Ovary (tissue), 10 donors: ENCODE measurements at places on chromosomes 5 and 9.

DNA sequence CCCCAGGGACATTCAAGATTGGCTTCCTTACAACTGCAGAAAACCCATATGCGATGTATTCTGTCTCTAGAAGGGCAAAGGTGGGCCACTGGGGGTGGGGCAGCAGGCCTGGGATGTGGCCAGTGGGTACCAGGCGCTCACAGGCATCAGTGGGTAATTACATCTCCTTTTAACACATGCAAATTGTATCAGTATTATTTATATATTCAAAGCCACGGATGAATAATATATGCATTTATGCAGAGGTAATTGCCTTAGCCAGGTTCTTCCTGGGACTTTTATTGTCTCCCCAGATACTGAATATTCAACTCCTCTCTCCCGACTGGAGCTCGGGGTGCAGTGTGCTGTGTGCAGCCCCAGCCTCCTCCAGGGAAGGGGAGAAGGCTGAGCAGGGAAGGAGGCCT, 109.4 kb upstream of the MVB12B start:
- no peak for DNase-seq

DNA sequence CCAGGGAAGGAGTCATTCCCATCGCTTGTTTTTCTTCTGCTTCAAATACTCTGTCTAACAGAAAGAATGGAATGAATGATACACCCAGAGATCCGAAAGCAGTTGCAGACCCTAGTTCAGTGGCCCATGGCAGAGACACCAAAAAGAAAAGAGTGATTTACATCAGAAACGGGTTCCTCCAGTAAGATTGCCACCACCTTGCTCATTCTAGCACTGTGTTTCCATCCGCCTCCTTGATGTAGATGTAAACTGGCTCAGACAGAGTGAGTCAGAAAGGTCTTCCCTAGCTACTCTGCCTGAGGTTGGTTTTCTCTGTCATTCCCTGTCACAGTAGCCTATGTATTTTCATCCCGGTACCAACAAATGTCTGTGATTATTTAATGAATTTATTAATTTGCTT, 15.9 kb upstream of the CLINT1 start:
- no peak for DNase-seq

DNA sequence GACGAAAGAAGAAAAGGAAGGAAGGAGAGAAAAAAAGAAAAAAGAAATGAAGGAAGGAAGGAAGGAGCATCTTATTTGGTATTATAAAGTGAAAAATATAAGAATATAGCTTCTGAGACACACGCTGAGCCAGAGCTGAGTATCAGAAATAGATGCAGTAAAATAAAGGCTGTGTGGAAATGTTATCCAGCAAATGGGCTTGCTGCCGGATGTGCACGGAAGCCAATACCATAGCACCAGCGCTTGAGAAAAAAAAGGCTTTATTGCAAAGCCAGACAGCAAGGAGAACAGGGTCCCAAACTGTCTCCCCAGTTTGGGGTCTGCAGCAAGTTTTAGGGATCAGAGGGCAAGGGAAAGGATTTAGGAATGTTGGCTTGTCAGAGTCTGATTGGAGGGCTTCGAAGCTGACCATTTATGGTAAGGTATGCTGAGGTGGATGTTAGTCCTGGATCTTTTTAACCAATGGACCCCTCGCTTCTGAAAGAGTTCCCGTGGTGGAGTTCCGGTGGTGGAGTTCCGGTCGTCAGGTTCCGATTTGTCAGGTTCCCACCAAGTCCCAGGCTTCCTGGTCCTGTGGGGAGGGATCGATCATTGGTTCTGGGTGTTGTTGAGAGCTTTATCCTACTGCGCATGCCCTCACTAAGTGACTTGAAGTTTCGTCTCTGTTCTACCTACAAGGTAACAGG, 70.4 kb downstream of the SFXN1 start:
- DNase-seq = no peak

GRCh38 chr9:129407905-129408452, 212.9 kb downstream of the C9orf50 start:
- no peak for DNase-seq

GRCh38 chr5:138610918-138611677, 35.9 kb upstream of the HSPA9 start:
- peak; percentile 50 for DNase-seq

DNA sequence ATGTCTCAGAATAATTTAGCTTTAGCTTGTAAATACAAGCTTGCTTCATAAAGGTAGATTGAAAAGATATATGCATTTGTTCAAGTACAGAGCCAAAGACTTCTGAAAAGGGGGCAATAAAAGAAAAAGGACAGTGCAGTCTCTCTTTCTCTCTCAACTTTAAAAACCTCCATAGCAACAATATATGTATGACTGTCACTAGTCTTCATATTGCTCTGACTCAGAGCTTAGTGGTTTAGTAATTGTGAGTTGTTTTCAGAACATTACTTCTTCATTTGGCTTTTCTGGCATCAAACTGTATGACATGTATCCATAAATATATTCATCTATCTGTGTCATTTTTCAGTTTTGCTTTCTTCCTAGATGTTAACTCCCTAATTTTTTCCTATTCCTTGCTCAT, 194.6 kb upstream of the KIF2A start:
- DNase-seq = no peak

DNA sequence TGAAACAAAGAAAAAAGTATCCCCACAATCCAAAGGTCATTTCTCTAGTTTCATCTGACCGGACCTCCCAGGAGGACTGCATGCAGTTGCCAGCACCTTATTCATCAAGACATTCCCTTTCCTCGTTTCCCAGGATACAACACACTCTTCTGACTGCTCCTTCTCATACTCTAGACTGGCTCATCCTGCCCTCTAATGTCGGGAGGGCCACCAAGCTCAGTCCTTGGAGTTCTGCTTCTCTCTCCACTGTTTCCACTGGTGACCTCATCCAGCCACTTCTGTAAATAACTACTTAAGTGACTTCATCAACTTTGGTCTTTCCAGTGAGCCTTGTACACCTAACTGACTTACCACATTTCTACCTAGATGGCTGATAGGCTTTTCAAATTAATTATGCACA, 179.1 kb downstream of the EPB41L4A start:
- DNase-seq = no peak

- peak; percentile 30 for DNase-seq
Observed at GRCh38 chr5:54309691-54310432, 511 bp downstream of the ARL15 start.

- peak; percentile 68 for DNase-seq
Observed at GRCh38 chr9:34252670-34253459, 74.0 kb downstream of the UBAP1 start.

GRCh38 chr9:12439267-12439666, 253.9 kb upstream of the TYRP1 start:
- no peak for DNase-seq

- no peak for DNase-seq
Observed at GRCh38 chr5:150632305-150633160, 7.9 kb upstream of the SYNPO start.

DNA sequence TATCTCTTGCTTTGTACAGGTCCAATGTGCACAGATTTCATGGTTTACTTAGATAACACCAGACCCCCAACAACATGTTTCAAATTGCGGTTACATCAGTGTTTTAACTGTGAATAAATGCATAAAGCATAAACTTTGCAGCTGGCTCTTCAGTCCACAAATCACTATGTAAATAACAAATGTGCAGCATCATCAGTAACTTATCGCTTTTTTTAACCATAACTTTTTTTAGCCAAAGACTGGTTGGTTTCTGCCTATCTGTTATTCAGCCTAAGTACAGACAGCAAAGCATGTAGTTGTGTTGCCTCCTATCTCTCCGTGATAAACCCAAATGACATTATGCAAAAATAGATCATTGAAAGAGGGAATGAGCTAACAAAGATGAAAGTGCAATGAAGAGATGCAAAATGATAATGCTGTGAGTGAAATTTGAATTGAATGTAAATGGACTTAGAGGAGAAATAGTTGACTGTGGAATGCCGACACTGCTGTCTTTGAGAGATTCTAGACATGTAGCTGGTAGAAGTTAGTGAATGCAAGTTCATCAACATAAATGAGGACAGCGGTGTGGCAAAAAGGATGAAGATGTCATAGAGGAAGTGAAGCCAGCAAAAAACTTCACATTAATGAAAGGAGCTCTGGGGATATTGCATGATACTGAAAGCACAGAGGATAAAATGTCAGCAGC, 108.8 kb downstream of the PDE8B start:
- DNase-seq = no peak

DNA sequence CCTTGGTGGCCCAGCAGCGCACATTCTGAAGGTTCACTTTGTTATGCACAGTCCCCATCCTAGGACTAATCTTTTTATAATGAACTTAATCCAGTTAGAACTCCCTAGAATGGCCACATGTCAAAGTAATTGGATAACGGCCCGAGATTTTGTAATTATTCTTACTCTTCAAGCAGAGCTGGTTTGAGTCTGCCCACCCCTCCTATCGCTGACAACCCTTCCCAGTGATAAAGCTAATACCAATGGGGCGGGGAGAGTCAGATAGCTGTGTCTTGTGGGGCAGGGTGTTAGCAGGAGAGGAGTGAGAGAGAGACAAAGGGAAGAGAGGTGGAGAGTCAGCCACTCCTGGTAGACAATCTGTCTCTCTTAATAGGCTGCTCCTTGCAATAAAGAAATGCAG, 356.9 kb downstream of the SLIT3 start:
- DNase-seq = no peak

- DNase-seq = no peak
Observed at GRCh38 chr5:159905496-159905895, 10.8 kb upstream of the ADRA1B start.

DNA sequence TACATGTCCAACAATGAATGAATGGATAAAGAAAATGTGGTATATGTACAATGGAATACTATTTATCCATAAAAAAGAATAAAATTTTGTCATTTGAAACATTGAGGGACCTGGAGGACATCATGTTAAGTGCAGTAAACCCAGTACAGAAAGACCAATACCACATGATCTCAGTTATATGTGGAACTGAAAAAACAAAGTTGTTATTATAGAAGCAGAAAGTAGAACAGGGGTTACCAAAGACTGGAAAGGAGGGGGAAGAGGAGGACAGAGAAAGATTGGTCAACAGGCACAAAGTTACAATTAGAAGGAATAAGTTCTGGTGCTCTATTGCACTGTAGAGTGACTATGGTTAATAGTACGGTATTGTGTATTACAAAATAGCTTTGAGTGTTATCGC, 233.8 kb downstream of the SEMA6A start:
- DNase-seq = no peak

- no peak for DNase-seq
Observed at GRCh38 chr5:1437226-1437829, 7.9 kb downstream of the SLC6A3 start.

- no peak for DNase-seq
Observed at GRCh38 chr5:136425921-136426320, 60.6 kb upstream of the TRPC7 start.
